ENCODE measurements at places on chromosomes 4 and X. TPM values are rescaled to one million over a fixed set of nuclear protein-coding genes. Genes with fewer than 3 reads are reported as not detected.

Gene XAGE1B
- total RNA-seq = not detected

Gene PRKX
- 116 TPM for total RNA-seq

- DNase-seq = peak; percentile 49
Observed at GRCh38 chrX:46573892-46574773, 568 bp downstream of the CHST7 start.

- no peak for DNase-seq
Observed at GRCh38 chrX:54447461-54447860, 7.3 kb downstream of the TSR2 start.

DNA sequence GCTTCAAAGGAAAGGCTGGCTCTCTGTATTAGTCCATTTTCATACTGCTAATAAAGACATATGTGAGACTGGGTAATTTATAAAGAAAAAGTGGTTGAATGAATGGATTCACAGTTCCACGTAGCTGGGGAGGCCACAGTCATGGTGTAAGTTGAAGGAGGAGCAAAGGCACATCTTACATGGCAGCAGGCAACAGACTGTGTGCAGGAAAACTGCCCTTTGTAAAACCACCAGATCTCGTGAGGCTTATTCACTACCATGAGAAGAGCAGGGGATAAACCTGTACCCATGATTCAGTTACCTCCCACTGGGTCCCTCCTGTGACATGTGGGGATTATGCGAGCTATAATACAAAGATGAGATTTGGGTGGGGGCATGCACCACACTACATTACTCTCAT lies 1486.6 kb downstream of the PCDH7 start:
- no peak for DNase-seq

DNA sequence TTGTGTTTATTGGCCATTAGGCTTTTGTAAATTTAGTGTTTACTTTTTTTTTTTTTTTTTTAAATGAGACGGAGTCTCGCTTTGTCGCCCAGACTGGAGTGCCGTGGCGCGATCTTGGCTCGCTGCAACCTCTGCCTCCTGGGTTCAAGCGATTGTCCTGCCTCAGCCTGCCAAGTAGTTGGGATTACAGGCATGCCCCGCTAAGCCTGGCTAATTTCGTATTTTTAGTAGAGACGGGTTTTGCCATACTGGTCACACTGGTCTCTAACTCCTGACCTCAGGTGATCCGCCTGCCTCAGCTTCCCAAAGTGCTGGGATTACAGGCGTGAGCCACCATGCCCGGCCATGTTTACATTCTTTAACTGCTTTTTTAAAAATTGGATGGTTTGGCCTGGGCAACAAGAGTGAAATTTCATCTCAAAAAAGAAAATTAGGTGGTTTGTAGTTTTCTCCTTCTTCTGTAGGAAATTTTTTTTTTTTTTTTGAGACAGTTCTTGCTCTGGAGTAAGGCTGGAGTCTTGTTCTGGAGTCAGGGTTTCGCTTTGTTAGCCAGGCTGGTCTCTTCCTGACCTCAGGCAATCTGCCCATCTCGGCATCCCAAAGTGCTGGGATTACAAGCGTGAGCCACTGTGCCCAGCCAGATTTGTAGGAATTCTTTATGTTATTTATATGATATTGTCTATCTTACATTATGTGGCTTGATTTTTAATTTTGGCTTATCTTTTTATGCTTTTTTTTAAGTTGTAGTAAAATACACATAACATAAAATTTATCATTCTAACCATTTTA lies 15.1 kb downstream of the UBE2K start:
- no peak for DNase-seq

GRCh38 chr4:1210241-1210841 lies 38.0 kb upstream of the SPON2 start:
- DNase-seq = no peak

DNA sequence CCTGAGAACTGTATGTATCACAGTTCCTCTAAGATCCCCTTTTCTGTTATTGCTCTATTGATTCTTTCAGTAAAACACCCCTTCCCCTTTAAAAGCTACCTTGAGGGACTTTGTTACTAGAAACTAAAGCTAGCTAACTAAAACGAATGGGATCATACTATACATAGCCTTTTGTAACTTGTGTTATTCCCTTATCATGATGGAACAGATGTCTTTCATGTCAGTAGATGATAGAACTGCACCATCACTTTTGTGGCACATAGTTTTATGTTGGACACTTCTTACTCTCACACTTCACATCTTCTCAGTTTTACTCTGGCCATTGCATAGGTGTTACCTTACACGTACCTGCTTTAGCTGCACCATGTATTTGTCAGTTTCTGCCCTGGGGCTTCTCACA lies 46.6 kb upstream of the PGRMC2 start:
- DNase-seq = no peak

DNA sequence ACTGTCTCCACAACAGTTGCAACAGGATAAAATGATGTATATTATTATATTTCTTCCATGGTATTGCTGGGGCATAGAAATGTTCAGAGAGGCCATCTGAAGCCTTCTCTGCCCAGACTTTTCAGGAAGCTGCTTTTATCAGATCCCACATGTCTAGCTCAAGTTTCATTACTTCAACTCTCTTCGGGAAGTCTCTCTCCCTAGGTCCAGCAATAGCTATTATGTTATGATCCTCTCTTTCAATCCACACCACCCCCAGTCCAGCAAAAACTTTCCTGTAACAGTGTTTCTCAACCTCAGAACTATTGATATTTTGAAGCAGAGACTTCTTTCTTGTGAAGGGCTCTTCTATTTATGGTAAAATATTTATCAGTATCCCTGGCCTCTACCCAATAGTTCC lies 44.9 kb downstream of the CXCL1 start:
- DNase-seq = no peak

DNA sequence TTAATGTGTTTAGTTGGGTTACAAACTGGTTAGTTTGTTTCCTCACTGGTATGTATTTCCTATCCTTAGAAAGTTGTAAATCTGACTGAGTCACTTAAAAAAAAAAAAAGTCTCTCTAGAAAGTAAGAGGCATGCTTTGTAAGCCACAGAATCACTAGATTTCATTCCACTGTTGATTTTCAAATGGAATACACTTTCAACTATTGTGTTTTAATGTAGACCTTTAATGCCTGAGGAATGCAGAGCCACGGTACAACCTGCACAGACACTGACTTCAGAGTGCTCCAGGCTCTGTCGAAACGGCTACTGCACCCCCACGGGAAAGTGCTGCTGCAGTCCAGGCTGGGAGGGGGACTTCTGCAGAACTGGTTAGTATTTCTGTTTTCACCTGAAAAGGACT lies 88.6 kb downstream of the HHIP start:
- DNase-seq = no peak

Measured in kidney (tissue), 22 donors.